ENCODE measurements at places on chromosomes 13 and 19.

DNA sequence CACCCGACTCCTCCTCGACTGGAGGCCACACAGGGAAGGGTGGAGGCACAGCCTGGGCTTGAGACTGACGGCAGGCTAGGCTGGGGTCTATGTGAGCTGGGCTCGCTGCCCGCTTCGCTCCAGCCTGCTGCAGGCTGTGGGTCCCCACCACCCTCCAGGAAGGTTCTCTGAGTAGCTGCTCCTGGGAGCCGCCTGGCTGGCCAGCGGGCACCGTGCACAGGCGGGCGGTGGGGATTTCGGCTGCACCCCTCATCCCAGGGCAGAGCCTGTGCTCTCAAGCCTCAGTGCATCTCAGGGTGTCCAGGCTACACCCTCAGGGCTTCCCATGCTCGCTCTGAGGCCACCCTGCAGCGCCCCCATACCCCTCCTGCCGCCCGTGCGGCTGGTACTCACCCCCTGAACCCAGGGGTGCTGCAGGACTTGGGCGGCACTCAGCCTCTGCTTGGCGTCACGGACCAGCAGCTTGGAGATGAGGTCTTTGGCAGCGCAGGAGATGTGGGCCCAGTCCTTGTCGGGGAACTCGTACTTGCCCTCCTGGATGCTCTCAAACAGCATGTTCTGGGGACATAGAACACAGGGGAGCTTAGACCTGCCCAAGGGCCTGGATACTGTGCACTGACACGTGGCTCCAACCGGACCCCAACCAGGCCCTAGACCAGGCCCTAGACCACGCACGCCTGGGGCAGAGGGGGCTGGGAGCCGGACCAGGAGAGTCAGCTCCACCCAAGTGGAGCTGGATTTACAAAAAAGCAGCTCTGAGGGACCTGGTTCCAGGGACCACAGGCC, 10.2 kb downstream of the MKNK2 start:
- H3K27me3 ChIP-seq, result no peaks in the 10 kb centered on the region
- no peak for DNase-seq
- peak overlapping the region; percentile 78 for H3K27ac ChIP-seq
- peaks cover 27% of the 10 kb centered on the region for H3K4me1 ChIP-seq

GRCh38 chr19:52991484-52991883, 22.2 kb upstream of the ERVV-1 start:
- H3K27ac ChIP-seq, result no peak overlapping the region
- no peak for DNase-seq
- H3K27me3 ChIP-seq, result no peaks in the 10 kb centered on the region
- no peaks in the 10 kb centered on the region for H3K36me3 ChIP-seq

GRCh38 chr13:35906636-35907035, 224.5 kb downstream of the DCLK1 start:
- H3K27ac ChIP-seq, result peak overlapping the region; percentile 39
- DNase-seq, result peak; percentile 48
- peaks cover 5% of the 10 kb centered on the region for H3K4me1 ChIP-seq
- no peaks in the 10 kb centered on the region for H3K36me3 ChIP-seq
- H3K4me3 ChIP-seq, result no peak overlapping the region

DNA sequence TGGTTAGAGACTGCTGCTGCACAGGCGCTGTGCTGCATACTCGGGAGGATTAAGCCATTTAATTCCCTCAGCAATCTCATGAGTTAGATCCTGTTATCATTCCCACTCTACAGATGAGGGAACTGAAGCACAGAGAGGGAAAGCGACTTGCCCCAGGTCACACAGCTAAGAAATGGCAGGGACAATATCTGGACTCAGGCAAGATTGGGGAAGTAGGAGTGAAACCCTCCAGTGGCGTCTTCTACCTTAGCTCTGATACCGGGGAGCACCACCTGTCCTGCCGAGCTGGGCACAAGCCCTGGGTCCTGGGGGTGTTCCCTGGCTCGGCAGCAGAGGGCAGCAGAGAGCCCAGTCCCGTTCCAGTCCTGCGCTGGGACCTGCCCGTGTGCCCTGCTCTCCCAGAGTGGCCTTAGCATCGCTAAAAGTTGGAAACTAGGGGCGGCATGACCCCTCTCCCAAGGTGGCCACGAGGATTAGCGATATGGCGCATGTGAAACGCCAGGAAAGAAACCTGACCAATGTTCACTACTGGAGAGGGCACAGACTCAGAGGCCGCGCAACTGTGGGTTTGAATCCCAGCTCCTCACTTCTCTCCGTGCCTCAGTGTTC, 20.5 kb downstream of the CYTH2 start:
- no peak overlapping the region for H3K27ac ChIP-seq
- H3K4me1 ChIP-seq, result peaks cover 25% of the 10 kb centered on the region
- H3K36me3 ChIP-seq, result no peaks in the 10 kb centered on the region
- DNase-seq, result peak; percentile 83
- peaks cover 11% of the 10 kb centered on the region for H3K27me3 ChIP-seq
- H3K4me3 ChIP-seq, result no peak overlapping the region

DNA sequence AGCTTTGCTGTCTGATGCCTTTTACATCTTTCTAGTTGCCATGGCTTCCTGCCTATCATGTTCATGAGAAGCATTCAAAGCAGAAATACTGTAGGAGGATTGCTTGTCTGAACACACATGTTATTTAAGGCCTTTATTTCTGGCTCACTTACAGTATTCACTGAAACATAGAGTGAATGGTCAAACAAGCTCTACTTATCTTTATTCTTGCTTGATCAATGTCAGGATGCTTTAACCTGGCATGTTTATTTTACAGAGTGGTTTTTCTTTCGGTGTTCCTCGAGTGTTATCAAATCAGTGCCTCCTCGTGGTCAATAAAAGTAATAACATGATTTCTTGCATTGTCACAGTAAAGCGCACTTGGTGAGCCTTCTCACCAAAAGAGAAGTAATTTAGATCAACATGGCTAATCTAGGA, 73.5 kb upstream of the PCDH17 start:
- H3K4me3 ChIP-seq, result no peak overlapping the region
- no peak overlapping the region for H3K27ac ChIP-seq
- DNase-seq, result peak; percentile 43
- H3K27me3 ChIP-seq, result no peaks in the 10 kb centered on the region

GRCh38 chr13:102901056-102901455, 55.2 kb downstream of the ERCC5 start:
- no peaks in the 10 kb centered on the region for H3K27me3 ChIP-seq
- no peaks in the 10 kb centered on the region for H3K4me1 ChIP-seq
- no peaks in the 10 kb centered on the region for H3K36me3 ChIP-seq
- H3K27ac ChIP-seq, result no peak overlapping the region
- no peak overlapping the region for H3K4me3 ChIP-seq
- DNase-seq, result no peak

GRCh38 chr19:41064974-41065569, 23.2 kb upstream of the CYP2A13 start:
- H3K27ac ChIP-seq, result no peak overlapping the region
- no peaks in the 10 kb centered on the region for H3K36me3 ChIP-seq
- H3K4me3 ChIP-seq, result peak overlapping the region; percentile 28
- H3K27me3 ChIP-seq, result peaks cover 73% of the 10 kb centered on the region
- no peaks in the 10 kb centered on the region for H3K4me1 ChIP-seq

DNA sequence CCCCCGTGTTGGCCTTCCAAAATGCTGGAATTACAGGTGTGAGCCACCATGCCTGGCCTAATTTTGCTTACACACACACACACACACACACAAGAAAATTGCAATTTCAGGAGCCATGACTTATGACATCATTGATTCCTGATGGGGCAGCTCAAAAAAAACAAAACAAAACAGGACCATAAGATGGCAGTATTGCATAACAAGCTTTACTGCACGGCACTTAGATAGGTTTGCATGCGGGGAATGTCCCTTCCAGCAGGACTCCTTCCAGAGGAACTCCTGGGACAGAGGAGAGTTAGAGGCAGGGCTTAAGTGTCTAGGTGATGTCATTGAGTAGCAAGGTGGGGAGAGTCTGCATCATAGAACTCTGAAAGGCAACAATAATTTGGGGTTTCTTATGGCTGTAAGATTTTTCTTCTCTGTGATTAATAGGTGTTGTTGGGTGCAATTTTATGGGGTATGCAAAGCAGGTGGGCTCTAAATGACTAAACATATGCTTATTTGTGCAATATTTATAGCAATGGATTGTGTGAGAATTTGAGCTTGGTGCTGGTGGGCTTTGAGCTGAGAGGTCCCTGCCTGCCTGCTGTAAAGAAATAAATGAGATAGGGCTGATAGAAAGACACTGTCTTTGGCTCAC, 9.0 kb upstream of the ACSBG2 start:
- H3K4me1 ChIP-seq, result no peaks in the 10 kb centered on the region
- peak; percentile 65 for DNase-seq
- H3K36me3 ChIP-seq, result no peaks in the 10 kb centered on the region
- peaks cover 71% of the 10 kb centered on the region for H3K27me3 ChIP-seq
- no peak overlapping the region for H3K27ac ChIP-seq

DNA sequence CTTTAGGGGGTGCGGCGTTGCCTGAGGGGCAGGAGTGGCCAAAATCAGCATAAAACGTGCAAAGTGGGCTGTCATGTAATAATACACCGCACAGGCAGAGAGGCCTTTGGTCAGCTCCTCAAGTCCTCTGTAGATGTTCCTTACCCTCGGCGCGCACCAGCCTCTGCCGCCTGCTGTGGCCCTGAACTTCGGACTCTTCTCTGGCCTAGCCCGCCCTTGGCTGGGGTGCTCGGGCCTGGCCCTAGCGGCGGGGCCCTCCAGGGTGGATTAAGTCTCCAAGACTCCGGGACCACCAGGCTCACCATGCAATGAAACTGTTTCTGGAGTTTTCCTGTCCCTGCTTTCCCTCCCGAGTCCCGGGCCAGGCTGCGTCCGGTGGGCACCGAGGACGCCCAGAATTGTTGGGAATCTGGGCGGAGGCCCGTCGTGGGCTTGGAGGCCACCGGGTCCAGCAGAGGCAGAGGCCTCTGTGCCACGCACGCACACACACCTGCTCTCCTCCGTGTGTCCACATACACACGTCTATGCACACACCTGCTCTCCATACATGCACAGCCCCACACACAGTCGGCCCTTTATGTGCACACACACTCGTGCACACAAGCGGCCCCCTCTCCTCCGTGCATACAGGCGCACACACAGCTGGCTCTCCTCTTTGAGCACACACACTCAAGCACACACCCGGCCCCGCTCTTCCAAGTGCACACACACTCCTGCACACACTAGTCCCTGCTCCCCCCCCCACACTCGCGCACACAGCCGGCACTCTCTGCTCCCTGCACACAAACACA, 1.5 kb upstream of the TFDP1 start:
- H3K27ac ChIP-seq, result no peak overlapping the region
- DNase-seq, result no peak
- H3K4me1 ChIP-seq, result peaks cover 9% of the 10 kb centered on the region
- H3K27me3 ChIP-seq, result no peaks in the 10 kb centered on the region
- no peak overlapping the region for H3K4me3 ChIP-seq
- peaks cover 12% of the 10 kb centered on the region for H3K36me3 ChIP-seq

GRCh38 chr19:12247644-12248222, 47.0 kb downstream of the ZNF44 start:
- DNase-seq, result no peak
- H3K4me3 ChIP-seq, result no peak overlapping the region
- no peaks in the 10 kb centered on the region for H3K36me3 ChIP-seq
- no peak overlapping the region for H3K27ac ChIP-seq
- H3K4me1 ChIP-seq, result no peaks in the 10 kb centered on the region
- H3K27me3 ChIP-seq, result no peaks in the 10 kb centered on the region

DNA sequence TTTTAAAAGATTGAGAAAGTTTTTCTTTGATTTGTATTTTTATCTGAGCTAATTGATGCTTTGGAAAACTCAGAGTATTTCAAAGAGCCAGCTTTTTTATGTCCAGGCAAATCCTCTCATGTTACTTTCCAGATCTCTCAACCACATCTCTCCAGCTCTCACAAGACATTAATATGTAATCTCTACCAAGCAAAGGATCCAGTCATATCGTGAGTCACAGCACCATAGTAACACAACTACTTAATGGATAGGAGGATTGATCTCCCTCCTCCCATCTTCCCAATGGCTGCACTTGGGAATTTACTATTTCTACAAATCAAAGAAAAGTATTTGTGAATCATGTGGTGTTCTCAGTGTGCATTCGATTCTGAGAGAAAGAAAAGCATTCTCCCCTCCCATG, 63.3 kb downstream of the POU4F1 start:
- H3K27me3 ChIP-seq, result no peaks in the 10 kb centered on the region
- H3K36me3 ChIP-seq, result no peaks in the 10 kb centered on the region

DNA sequence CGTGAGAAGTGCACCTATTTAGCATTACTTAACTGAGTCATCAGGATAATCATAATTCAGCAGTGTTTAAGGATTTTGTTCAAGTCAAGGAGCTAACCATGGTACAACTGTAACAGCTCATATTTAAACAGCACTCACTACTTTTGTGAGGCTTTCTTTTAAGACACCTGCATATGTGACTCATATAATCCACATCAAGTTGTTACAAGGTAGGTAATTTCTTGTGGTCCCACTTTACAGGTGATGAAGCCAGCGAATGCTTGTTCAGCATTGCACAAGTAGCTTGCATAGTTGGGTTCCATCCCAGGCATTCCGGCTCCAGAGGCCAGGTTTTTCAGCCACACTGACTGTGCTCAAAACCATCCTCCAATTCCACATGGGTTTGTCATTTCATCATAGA, 569.2 kb downstream of the MYO16 start:
- H3K27me3 ChIP-seq, result no peaks in the 10 kb centered on the region
- DNase-seq, result no peak
- H3K4me3 ChIP-seq, result no peak overlapping the region
- H3K36me3 ChIP-seq, result no peaks in the 10 kb centered on the region
- no peak overlapping the region for H3K27ac ChIP-seq

DNA sequence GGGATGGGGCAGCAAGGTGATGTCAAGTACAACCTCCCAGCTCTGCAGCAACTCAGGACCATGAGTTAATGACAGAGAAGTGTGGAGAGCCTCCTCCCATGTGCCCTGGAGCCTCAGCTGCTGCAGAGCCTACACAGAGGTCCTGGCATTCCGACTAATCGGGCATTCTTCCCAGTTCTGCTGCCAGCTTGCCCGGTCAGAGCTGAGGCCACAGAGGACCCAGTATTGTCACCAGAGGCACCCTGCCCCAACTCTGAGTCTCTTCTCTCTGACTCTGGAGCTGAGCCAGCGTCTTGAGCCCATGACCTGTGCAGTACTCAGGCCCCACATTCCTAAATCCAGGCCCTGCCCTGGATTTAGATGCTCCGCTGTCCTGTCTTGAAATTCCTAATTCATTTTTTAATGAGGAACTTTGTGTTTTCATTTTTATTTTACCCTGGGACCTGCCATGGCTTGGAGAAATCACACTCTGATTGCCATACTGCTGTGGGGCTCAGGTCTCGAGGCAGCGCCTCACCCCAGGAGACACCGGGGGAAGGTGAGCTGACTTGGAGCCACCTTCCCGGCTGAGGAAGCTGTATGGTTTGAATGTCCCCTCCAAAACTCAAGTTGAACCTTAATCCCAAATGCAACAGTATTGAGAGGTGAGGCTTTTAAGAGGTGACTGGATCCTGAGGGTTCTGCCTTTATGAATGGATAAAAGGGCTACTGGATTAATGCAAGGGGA, 144.9 kb upstream of the ZNF507 start:
- no peak overlapping the region for H3K4me3 ChIP-seq
- no peaks in the 10 kb centered on the region for H3K4me1 ChIP-seq
- H3K27me3 ChIP-seq, result peaks cover 53% of the 10 kb centered on the region
- H3K36me3 ChIP-seq, result no peaks in the 10 kb centered on the region
- DNase-seq, result no peak

- H3K27me3 ChIP-seq, result no peaks in the 10 kb centered on the region
- no peak overlapping the region for H3K4me3 ChIP-seq
- H3K36me3 ChIP-seq, result no peaks in the 10 kb centered on the region
- 0 out of 2 replicates have a peak overlapping the region, but pooled peaks have one; percentile 90 for H3K27ac ChIP-seq
- no peak for DNase-seq
- peaks cover 34% of the 10 kb centered on the region for H3K4me1 ChIP-seq
Observed at GRCh38 chr13:114108141-114108761, 24.2 kb downstream of the RASA3 start.

- H3K36me3 ChIP-seq, result no peaks in the 10 kb centered on the region
- H3K27ac ChIP-seq, result no peak overlapping the region
- no peak for DNase-seq
- H3K4me3 ChIP-seq, result no peak overlapping the region
Observed at GRCh38 chr19:2719232-2719735, 1.9 kb downstream of the DIRAS1 start.

All from MM.1S (cell line).